ENCODE measurements at places on chromosomes 3 and 15. TPM values are rescaled to one million over a fixed set of nuclear protein-coding genes. Genes with fewer than 3 reads are reported as not detected.

Gene SHQ1
- 29.0 TPM for total RNA-seq

Gene HCN4
- 0.02 TPM for total RNA-seq

Gene FBLN2
- total RNA-seq: not detected

DNA sequence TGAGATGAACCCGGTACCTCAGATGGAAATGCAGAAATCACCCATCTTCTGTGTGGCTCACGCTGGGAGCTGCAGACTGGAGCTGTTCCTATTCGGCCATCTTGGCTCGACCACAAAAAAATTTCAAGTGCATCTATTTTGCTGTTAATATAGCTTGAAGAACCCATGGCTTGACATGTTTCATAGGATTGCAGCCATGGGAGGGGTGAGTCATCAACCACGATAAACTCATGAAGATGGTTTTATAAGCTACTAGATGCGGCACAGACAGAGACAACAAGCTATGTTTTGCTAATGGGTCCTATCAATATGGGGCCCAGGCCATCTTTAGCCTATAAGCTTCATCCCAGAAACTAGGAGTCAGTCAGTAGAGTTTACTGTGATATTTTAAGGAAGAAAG lies 100.4 kb upstream of the PHLDB2 start:
- peaks cover 10% of the 10 kb centered on the region for H3K4me1 ChIP-seq
- DNase-seq: no peak
- H3K27me3 ChIP-seq: no peaks in the 10 kb centered on the region
- no peak overlapping the region for H3K27ac ChIP-seq
- H3K4me3 ChIP-seq: no peak overlapping the region

DNA sequence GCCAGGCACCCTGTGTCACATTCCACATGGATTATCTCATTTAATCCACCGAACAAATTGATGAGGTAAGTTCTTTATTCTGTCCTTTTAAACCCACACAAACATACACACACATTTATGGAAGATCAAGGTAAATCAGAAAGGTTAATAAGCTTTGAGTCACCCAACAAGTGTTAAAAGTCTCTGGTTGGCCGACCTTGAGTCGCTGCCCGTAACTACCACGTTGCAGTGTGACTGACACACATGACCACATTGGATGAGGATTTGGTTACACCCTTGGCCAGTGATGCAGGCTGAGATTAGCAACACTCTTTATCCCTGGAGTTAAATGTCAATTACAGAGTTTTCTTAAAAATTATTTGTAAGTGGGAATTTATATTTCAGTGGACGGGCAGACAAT lies 19.2 kb downstream of the FOXP1 start:
- peaks cover 33% of the 10 kb centered on the region for H3K36me3 ChIP-seq
- DNase-seq: no peak
- no peak overlapping the region for H3K4me3 ChIP-seq
- no peaks in the 10 kb centered on the region for H3K27me3 ChIP-seq

Gene SLC6A11
- total RNA-seq: not detected

Measured in activated T-helper 2 cell treated with anti-CD3 and anti-CD28 coated beads, Interferon-gamma antibody, Interleukin-2, Interleukin-4, amounts not matched to agents 10 μg/mL and 5 μg/mL and 100 μg/mL, durations not matched to agents 14 hours and 24 hours and 36 hours (primary cell).